NCI-H460 (cell line): ENCODE measurements at places on chromosomes 1 and 21.

DNA sequence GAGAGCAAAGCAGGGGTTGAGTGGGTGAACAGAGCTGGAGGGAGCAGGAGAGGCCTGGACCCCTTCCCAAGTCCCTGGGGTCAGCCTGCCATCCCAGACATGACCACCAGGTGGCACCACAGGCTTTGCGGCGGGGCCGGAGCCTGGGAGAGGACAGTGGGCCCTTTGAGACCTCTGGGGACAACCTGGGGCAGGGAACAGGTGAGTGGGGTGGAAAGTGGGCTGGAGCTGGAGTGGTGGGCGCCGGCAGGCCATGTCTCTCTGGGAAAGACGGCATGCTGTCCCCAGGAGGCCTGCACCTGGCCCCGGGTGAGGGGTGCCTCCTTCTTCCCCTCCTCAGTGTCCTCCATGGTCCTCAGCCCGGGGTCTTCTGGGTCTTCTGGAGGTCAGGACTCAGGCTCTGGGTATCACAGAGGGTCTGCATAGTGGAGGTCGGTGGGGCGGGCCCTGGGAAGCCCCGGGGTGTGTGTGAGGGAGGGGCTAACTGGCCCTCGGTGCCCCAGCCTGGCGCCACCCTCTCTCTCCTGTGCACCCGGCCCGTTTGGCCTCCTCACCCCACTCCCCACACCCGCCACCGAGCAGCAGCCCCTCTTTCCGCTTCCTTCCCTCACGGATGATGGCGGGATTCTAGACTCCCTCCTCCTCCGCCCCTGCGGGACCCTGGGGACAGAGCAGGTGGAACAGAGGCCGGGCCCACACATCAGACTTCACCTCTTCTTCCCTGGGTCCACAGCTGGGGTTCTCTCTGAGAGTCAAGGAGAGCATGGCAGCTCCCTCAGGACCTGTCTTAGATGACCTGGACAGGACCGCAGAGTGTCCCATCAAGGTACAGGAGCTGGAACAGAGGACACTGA lies 28.5 kb upstream of the PKP1 start:
- DNase-seq, result peak; percentile 51

- DNase-seq, result no peak
These were observed 1064.9 kb downstream of the TTLL7 start for GRCh38 chr1:82934074-82934473.

- DNase-seq, result no peak
These were observed at the start of gene CD160 for GRCh38 chr1:145719230-145720079. CD160 (plus strand) TSS chr1:145719499; CDS start chr1:145728328, 8,829 bp downstream.

DNA sequence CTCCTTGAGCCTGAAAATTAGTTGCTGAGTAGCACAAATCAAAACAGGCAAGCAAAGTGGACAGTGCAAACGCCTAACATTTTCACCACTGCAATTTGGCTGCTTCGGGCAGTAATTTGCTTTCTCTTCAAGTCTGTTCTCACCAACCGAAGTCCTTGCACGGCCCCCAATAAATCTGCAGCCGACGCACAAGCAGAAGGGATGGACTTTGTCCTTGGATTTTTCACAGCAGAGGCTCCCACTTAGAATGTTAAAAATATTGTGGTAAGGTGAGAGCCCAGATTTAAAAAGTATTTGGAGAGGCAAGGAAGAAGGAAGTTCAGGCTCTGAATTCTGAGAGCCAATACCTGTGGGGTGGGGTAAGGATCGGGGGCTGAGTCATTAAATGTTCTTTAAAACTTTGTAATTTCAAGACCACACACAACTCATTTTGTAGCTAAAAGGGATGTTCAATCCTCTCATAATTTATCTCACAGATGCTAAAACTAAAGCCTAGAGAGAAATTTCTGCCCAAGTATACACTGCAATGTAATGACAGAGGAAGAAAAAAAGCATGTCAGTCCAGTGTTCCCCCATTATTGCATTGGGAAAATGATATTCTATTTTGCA lies 6.2 kb downstream of the CD247 start:
- DNase-seq, result no peak

- no peak for DNase-seq
These were observed 300.9 kb upstream of the GREM2 start for GRCh38 chr1:240912821-240913220.
